ENCODE measurements at places on chromosomes 4 and X. TPM values are rescaled to one million over a fixed set of nuclear protein-coding genes. Genes with fewer than 3 reads are reported as not detected.

The HTRA3 gene
- 9.6 TPM for total RNA-seq

The CYBB gene
- total RNA-seq, result not detected

The SORCS2 gene
- total RNA-seq, result 0.27 TPM

The DBET gene
- total RNA-seq, result not detected

The OPRPN gene
- not detected for total RNA-seq

The DCAF4L1 gene
- 0.25 TPM for total RNA-seq

The PPP1R2C gene
- not detected for total RNA-seq

The FAM184B gene
- not detected for total RNA-seq

The TIMM17B gene
- 7.0 TPM for total RNA-seq

The ITGB1BP2 gene
- 6.2 TPM for total RNA-seq

The LDOC1 gene
- total RNA-seq, result 12.3 TPM

DNA sequence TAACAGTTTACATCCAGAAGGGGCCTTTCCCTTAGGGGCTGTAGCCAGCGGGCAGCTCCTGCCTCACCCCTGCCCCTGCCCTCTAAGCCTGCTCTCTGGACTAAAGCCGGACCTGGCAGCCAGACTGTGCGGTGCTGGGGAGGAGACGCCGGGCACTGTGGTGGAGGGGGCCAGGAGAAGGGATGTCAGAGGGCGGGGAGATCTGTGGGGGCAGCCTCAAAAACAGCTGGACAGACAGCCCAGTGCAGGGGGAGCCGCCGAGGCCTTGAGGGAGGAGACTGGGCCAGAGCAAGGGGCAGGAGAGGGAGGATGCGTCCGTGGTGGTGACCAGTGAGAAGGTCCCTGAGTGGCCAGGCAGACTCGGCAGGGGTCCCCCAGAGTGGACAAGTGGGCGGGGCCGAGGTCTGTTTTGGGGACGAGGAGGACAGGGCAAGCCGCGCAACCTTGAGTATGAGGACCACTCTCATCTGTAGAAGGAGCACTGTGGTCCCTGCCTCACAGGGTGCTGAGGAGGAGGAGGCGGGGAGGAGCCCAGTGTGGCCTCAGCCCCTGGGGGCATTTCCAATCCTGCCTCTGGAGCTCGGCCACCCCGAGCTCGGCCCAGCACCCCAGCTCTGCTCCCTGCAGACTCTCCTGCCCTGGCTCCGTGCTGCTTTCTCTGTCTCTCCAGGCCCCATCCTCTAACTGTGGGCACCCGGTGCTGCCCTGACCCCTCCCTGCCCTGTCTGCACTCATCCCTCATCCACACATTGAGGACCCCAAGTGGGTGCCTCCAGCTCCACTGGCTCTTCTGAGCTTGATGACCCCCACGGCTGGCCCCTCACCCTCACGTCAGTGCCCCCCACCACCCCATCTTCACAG is 59.2 kb upstream of the NKX1-1 start:
- DNase-seq, result no peak

DNA sequence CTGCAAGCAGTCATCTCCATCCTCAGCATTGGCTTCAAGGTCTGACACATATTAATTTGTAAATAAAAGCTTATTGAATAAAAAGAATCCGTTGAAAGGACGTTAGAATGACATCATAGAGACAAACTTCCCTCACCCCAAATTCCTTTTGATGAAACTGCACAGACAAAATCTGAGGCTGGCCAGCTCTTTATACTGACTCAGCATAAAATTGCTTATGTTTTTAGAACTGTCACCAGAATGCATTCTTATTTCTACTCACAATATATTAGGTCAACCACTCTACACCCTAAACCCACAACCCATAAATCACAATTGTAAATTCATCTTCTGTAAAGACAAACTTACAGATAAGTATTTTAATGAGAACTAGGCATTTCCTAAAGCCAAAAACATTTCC is 359.2 kb upstream of the TEX13C start:
- no peak for DNase-seq

GRCh38 chr4:158129694-158130093 is 43.1 kb downstream of the GASK1B start:
- DNase-seq, result peak; percentile 37

DNA sequence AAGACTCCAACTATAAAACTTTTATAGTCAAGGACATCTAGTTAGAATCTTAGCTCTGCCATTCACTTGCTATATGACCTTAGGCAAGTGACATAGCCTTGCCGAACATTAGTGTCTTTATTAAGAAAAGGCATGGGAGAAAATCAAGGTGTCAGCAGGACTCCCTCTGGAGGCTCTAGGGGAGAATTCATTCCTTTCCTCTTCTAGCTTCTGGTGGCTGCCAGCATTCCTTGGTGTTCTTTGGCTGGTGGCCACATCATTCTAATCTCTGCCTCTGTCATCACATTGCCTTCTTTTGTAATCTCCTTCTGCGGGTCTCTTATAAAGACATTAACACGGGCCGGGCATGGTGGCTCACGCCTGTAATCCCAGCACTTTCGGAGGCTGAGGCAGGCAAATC is 99.8 kb downstream of the PPP1R2C start:
- DNase-seq, result peak; percentile 63

GRCh38 chr4:129336457-129337227 is 240.7 kb downstream of the C4orf33 start:
- no peak for DNase-seq

DNA sequence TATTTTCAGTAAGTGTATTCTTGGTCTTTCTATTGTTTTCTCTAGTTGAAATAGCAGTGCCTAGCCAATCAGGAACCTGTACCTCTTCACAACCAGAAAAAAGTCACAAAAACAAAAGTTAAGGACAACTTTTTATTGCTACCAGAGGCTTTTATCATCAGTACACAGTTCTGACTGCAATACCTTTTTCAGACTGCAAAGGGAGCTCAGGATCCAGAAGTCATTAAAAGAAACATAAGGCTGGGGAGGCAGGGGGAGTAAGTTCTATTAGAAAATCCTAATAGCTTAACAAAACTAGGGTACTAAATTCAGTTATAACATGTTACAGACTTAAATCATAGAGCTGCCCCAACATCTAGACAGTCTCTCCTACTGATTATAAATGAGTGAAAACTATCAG is 28.8 kb downstream of the CCNI start:
- DNase-seq, result peak; percentile 37

DNA sequence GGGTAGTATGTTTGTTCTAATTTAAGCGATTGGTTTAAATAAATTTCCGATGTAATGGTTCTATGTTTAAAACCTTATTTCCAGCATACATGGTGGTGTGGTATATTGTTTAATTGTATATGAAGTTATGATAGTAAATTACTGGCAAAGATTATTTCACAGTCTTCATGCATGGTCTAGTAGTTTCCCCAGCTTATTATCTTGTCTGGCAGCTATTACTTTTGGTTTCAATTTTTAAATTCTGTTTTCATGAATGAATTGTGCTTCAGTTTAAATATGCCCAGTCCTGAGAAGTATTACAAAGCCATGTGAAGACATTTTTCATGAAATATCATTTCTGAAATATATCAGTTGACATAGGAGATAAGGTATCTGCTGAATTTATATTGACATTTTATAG is 6.3 kb downstream of the ALG13 start:
- no peak for DNase-seq

DNA sequence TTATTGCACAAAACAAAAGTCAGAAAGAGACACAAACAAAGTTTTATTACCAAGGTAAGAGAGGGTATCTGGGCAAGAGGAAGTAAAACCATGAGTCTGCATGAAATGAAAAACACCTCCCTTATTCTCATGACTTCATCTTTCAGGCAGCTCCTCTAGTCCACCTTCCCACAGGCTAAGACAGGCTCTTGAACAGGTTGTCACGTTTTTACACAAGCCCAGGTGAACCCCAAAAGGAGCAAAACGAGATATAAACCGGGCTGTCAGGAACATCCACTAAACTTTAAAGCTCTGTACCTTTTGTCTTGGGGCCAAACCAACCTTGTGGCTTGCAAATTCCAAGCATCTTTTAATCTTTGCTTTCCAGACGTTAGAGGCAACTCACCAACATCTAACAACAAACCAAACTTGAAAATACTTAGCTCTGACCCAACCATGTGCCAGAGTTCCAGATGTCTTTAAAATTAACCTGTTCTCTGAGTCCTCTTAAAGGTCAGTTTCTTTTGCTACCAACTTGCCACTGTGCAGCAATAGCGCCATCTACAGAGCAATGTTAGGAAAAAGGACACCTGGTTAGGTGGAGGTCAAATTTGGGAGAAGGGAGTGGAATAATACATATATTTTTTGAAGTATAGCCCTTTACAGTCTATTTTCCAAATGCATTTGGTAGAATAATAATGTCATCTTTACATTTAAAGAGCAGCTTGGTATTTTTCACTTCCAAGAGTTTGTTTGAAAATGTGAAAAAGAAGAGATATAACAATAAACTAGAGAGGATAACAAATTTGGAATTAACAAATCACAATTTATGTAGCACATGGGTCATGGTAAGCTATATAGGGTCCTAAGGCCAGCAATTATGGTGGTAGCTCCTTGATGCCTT is 73.1 kb downstream of the QRFPR start:
- DNase-seq, result peak; percentile 59

DNA sequence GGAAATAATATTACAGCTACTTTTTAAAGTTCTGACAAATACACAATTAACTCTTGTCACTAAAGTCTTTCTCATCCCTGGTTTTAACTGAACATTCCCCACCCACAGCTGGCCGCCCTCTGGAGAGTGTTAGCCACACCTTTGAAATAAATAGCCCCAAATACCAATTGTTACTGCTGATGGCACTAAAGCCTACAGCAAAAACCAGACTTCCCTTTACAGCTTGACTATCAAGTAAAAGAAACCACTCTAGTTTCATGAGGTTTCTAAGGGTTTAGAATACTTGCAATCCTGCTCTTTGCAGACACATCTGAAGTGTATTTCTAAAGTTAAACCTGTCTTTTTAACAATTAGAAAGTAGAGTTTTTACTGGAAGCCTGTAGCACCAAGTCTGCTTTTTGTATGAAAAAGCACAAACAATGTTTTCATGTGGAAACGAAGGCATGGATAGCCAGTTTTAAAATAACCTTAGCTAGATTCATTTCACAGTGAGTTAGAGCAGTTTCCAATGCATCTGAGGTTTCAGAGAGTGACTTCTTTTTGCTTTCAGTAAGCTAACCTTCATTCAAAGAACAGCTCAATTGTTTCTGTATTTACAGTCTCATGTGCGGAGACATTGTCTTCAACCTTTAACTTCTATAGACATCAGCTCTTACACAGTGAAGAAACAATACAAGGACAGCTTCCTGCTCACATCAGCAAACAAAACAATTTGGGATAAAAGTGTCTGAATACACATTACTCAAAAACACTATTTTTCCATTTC is 164.8 kb upstream of the VEGFC start:
- DNase-seq, result no peak

DNA sequence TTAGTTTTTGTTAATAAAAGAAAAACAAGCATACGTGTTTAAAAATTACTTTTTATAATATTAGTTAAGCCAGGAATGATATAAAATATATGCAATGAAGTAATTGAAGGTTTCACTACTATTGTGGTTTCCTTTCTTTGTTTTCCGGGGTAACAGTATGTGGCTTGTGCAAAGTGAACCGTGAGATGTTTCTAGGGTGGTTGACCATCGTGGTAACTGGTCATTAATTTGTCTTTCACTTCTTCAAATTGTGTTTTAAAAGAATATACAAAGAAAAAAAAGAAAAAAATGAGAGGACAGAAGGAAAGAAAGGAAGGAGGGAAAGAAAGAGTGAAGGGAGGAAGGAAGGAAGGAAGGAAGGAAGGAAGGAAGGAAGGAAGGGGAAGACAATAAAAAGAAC is 330.1 kb upstream of the CPXCR1 start:
- DNase-seq, result no peak

GRCh38 chr4:31294655-31295480 is 574.7 kb downstream of the PCDH7 start:
- peak; percentile 54 for DNase-seq

- peak; percentile 69 for DNase-seq
These were observed at the start of gene GPR173 for GRCh38 chrX:53048169-53049126. GPR173 (plus strand) TSS chrX:53048789; CDS start chrX:53076622, 27,833 bp downstream.

- DNase-seq, result peak; percentile 62
These were observed 198.6 kb downstream of the CEP135 start for GRCh38 chr4:56147371-56147770.

- DNase-seq, result no peak
These were observed 5.1 kb upstream of the KCNIP4 start for GRCh38 chr4:21953653-21954052.

DNA sequence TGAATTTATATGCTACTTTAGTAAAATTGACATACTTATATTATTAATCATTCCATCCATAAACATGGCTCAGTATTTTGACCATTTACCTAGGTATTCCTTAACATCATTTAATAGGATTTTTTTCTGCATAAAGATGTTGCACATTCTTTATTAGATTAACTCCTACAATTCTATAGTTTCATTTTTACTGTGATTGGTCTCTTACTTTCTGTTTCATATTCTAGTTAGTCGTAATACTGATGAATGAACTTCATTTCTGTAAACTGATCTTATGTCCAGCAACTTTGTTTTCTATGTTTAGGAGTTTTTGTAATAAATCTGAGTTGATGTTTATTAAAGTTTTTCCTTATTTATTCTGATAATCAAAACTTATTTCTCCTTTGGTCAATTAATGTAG is 278.2 kb upstream of the CXXC4 start:
- no peak for DNase-seq

DNA sequence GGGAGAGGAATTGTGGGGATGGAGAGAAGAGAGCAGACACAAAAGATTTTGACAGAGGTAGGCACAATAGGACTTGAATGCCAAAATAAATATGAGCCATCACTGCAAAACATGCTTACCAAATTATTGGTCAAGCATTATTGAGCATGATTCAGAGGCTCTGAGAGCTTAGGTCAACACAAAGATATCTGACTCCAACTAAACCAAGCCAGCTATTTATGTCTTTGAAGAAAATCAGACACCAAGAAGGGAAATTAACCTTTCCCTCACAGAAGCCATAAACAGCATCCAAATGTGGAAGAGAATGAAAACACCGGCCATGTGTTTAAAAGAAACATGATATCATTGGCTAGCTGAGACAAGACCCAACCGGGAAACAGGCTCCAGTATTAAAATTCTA is 323.2 kb downstream of the RAB28 start:
- peak; percentile 42 for DNase-seq

DNA sequence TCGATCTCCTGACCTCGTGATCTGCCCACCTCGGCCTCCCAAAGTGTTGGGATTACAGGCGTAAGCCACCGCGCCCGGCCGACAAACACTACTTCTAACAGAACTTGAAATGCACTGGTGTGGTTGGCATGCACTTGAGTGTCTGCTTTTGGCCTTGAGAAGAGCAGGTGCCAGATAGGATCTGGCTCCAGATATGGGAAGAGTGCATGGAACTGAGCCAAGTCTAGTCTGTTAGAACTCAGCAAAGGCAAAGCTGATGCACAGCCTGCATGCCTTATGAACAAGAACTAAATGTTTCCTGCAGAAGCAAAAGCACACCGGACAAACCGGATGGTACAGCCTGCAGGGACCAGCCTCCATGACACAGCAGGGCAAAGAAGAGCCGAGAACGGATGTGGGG is 35.1 kb upstream of the TBL1X start:
- DNase-seq, result no peak

All from fibroblast of the aortic adventitia (primary cell).